Esophagus squamous epithelium (tissue), 5 donors: ENCODE measurements at places on chromosomes 3 and 15.

DNA sequence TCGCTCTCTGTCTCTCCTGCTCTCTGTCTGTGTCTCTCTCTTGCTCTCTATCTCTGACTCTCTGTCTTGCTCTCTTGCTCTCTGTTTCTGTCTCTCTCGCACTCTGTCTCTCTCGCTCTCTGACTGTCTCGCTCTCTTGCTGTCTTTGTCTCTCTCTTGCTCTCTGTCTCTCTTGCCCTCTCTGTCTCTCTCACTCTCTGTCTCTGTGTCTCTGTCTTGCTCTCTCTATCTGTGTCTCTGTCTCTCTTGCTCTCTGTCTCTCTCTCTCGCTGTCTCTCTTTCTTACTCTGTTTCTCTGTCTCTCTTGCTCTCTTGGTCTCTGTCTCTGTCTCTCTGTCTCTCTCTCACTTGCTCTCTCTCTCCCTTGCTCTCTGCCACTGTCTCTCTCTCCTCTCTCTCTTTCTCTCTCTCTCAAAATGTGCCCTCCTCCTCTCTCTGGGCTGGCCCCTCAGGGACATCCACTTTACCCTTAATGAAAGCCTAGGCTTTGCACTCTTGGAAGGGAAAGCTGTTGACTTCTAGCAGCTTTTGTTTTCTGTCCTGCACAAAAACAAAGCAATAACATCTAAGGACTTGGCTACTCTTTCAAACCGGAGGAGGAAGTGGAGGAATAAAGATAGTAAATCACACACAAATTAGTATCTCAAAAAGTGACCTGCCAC is 73.9 kb upstream of the NR2E3 start:
- DNase-seq = no peak
- no peaks in the 10 kb centered on the region for H3K27me3 ChIP-seq
- no peaks in the 10 kb centered on the region for H3K4me1 ChIP-seq

- H3K27ac ChIP-seq = no peak within 1 kb of the TSS
- H3K27me3 ChIP-seq = peaks cover 4% of the 10 kb centered on the region
- no peak for DNase-seq
- peak within 1 kb of the TSS; percentile 44 for H3K4me3 ChIP-seq
Observed at GRCh38 chr3:56468184-56469106, at the start of gene ERC2. Gene ERC2 (minus strand): TSS chr3:56468467.

GRCh38 chr3:44136421-44136820 is 105.3 kb upstream of the TOPAZ1 start:
- H3K27me3 ChIP-seq = peaks cover 18% of the 10 kb centered on the region
- H3K4me1 ChIP-seq = no peaks in the 10 kb centered on the region
- no peak overlapping the region for H3K27ac ChIP-seq

DNA sequence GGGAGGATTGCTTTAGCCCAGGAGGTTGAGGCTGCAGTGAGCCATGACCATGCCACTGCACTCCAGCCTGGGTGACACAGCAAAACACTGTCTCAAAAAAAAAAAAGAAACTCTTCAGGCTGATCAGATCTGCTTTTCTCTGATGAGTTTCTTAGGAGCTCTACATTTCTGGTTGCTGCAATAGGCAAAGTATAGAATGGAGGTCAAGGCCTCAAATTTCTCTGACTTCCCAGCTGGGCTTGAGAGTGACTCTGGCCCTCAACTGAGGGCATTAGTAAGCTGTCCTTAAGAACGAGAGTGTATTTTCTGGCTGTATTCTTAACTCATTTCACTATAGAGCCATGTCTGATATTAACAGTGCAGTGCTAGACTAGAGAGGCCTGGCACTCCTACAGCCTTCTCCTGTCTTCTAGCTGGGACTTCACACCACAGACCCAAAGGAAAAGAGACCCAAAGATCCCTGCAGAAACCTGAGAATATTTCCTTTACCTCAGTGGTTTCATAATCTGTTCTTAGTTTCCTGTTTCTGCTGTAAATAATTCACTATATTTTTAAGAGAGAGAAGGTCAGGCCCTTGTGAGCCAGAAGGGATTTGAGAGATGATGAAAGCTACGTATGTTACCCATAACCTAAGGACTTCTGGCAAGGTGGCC is 2.0 kb upstream of the NR1I2 start:
- H3K4me1 ChIP-seq = no peaks in the 10 kb centered on the region
- no peaks in the 10 kb centered on the region for H3K36me3 ChIP-seq
- H3K27ac ChIP-seq = no peak overlapping the region
- DNase-seq = no peak
- H3K27me3 ChIP-seq = no peaks in the 10 kb centered on the region
- no peak overlapping the region for H3K4me3 ChIP-seq

DNA sequence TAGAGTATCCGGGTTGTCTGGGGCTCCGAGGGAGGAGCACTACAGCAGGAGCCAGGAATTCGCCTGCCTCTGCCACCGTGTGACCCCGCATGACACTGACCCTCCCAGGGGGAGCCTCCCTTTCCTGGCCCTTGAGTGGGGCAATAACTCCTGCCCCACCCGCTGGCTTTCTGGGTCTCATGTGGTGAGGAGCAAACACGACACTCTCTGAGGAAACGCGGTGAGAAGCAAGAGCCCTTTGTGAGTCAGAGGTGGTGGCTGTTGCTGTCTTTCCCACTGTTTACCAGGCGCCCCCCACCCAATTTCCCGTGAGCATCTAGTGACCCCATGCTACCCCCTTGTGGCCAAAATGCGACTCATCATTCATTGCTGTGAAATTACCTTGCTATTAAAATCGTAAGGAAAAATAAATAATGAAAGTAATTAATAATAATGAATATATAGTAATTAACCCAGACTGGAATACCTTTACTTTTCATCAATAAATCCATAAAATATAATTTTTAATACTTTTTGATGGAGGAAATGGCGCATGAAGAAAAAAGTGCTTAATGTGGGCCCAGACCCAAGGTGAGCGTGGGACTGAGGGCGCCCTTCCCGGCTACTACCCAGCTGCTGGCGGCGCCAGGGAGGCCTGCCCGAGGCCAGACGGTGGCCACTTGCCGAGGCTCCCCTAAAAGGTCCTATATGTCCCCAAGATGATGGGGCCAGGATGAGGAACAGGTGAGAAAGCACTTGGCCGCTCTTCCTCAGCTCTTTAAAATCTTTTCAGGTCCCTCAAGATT is 29.3 kb downstream of the CCNL1 start:
- peaks cover 49% of the 10 kb centered on the region for H3K4me1 ChIP-seq
- no peaks in the 10 kb centered on the region for H3K27me3 ChIP-seq
- H3K36me3 ChIP-seq = no peaks in the 10 kb centered on the region

GRCh38 chr3:149414557-149415231 is 37.2 kb upstream of the TM4SF1 start:
- no peak for DNase-seq
- H3K27ac ChIP-seq = peak overlapping the region; percentile 39
- H3K36me3 ChIP-seq = no peaks in the 10 kb centered on the region
- H3K27me3 ChIP-seq = no peaks in the 10 kb centered on the region

GRCh38 chr3:17709236-17709810 is 33.1 kb downstream of the TBC1D5 start:
- H3K27me3 ChIP-seq = no peaks in the 10 kb centered on the region
- no peaks in the 10 kb centered on the region for H3K4me1 ChIP-seq
- H3K27ac ChIP-seq = no peak overlapping the region
- H3K36me3 ChIP-seq = peaks cover 14% of the 10 kb centered on the region

- H3K27ac ChIP-seq = peak overlapping the region; percentile 61
- H3K4me1 ChIP-seq = peaks cover 16% of the 10 kb centered on the region
- no peaks in the 10 kb centered on the region for H3K36me3 ChIP-seq
- H3K4me3 ChIP-seq = peak overlapping the region; percentile 90
- no peaks in the 10 kb centered on the region for H3K27me3 ChIP-seq
Observed at GRCh38 chr15:34582461-34583371, 735 bp downstream of the GOLGA8B start.

DNA sequence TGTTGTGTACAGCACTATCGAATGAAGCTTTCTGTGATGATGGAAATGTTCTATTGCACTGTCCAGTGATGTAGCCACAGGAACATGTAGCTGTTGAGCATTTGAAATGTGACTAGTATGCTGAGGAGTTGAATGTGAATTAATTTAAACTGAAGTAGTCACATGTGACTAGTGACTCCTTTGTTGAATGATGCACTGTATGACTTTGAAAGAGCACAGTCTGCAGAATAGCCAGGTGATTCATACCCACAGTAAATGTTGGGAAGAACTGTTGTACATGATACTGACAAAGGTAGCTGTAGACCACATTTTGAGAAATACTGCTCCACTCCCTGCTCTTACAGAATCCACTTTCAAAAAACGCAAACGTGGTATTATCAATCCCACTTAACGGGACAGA is 34.0 kb upstream of the ACTL6A start:
- no peaks in the 10 kb centered on the region for H3K27me3 ChIP-seq
- H3K4me1 ChIP-seq = peaks cover 22% of the 10 kb centered on the region
- no peak overlapping the region for H3K4me3 ChIP-seq
- H3K27ac ChIP-seq = no peak overlapping the region
- DNase-seq = no peak

DNA sequence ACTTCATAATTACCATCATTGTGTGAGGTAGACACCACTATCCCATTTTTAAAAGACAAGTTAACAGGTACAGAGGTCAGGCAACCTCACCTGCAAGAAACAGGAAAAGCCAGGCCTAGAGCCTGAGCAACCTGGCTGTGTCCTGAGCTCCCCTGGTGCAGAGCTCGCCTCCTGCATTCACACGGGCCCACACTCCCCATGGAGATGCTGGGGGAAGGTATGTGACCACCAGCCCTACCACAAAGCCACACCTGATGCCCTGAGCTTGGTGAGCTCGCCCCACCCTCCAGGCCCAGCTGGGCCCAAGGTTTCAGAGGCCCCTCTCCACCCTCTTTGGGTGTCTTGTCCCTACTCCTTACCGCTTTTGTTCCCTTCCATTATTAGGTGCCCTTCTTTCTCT is 1.2 kb upstream of the EFCAB12 start:
- peaks cover 14% of the 10 kb centered on the region for H3K36me3 ChIP-seq
- H3K4me1 ChIP-seq = peaks cover 15% of the 10 kb centered on the region
- DNase-seq = no peak
- no peaks in the 10 kb centered on the region for H3K27me3 ChIP-seq
- H3K4me3 ChIP-seq = no peak overlapping the region

DNA sequence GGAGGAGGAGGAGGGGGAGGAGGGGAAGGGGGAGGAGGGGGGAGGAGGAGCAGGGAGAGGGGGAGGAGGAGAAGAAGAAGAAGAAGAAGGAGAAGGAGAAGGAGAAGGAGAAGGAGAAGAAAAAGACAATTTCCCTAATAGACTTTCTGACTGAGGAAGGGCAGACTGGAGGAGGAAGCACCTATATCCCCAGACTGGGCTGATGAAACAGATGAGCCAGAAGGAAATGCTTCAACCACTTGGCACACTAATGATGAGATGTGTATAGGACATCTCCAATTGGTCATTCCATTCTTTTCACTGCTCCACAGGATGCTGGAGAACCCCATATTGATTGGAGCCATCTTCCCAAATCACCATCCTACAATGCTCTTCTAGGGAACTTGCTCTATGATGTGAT is 69.9 kb downstream of the LYZL4 start:
- H3K36me3 ChIP-seq = no peaks in the 10 kb centered on the region
- no peaks in the 10 kb centered on the region for H3K27me3 ChIP-seq
- H3K4me1 ChIP-seq = no peaks in the 10 kb centered on the region
- H3K4me3 ChIP-seq = no peak overlapping the region

- no peaks in the 10 kb centered on the region for H3K36me3 ChIP-seq
- no peak overlapping the region for H3K27ac ChIP-seq
- no peak overlapping the region for H3K4me3 ChIP-seq
- H3K4me1 ChIP-seq = no peaks in the 10 kb centered on the region
- DNase-seq = no peak
- no peaks in the 10 kb centered on the region for H3K27me3 ChIP-seq
Observed at GRCh38 chr3:130393594-130393993, 48.1 kb downstream of the COL6A5 start.

GRCh38 chr3:47583320-47584075 is 4.8 kb upstream of the CSPG5 start:
- DNase-seq = no peak
- H3K4me3 ChIP-seq = no peak overlapping the region
- H3K27me3 ChIP-seq = no peaks in the 10 kb centered on the region

GRCh38 chr3:150090877-150091276 is 120.2 kb upstream of the PFN2 start:
- no peak overlapping the region for H3K4me3 ChIP-seq
- no peak for DNase-seq
- H3K4me1 ChIP-seq = no peaks in the 10 kb centered on the region
- H3K27ac ChIP-seq = no peak overlapping the region
- no peaks in the 10 kb centered on the region for H3K36me3 ChIP-seq

GRCh38 chr3:12120374-12121140 is 38.2 kb downstream of the TIMP4 start:
- H3K27ac ChIP-seq = no peak overlapping the region
- no peak for DNase-seq
- H3K36me3 ChIP-seq = no peaks in the 10 kb centered on the region

DNA sequence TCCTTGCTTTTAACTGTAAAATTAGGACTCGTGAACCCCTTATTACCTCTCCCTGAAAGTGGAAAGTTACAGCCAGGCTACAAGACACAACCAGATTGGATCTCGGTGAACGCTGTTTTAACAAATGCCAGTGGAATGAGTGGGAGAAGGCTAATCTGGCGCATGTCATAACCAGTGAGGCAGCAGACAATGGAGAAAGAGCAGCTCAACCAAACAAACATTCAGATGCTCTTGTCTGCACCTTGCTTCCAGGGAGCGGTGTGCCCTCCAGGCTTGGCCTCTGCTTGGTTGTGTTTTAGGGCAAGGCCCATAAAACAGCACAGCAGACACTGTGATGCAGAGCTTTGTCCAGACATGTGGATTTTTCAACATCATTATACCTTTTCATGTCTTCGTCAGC is 45.9 kb upstream of the ATP1B3 start:
- no peaks in the 10 kb centered on the region for H3K27me3 ChIP-seq
- DNase-seq = no peak
- peaks cover 34% of the 10 kb centered on the region for H3K4me1 ChIP-seq

DNA sequence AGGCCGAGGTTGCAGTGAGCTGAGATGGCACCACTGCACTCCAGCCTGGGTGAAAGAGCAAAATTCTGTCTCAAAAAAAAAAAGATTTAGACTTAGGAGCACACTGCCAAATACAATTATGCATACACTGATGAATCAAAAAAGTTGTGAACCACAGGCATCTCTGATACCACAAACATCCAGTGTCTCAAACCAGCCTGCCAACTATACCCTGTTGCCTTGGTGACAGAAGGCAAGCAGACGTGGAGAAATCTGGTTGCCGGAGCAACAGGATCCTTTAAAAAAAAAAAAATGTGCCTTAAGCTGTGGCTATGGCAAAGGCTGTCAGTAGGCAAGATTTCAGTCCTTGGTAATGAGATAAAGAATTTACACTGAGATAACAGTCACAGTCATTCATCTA is 202.3 kb downstream of the NEK10 start:
- DNase-seq = no peak
- no peak overlapping the region for H3K4me3 ChIP-seq
- H3K36me3 ChIP-seq = no peaks in the 10 kb centered on the region
- no peaks in the 10 kb centered on the region for H3K27me3 ChIP-seq
- H3K4me1 ChIP-seq = no peaks in the 10 kb centered on the region
- H3K27ac ChIP-seq = no peak overlapping the region

DNA sequence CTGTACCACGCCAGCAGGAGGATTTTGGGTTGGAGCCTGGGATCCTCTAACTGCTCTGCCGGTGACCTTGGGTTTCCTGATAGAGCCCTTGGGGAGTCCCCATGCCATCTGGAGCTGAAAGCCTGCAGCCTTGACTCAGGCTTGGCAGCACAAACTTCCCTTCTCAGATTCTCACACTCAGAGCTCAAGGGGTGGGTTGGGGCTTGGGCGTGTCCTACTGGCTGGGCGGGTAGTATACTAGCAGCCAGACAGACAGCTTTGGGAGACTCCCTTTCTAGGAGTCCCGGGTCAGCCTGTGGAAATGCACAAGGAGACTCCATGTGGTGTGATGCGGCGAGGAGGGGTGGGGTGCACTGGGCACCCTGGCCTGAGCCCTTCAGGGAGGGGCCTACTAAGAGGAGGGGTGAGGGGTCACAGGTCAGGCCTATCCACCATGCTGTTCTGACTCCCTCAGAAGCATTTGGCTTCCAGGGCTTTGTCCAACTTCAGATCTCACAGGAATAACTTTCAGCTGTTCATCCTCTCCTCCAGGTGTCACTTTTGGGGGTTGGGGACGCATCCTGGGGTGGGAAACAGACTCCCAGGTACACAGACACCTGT is 21.6 kb upstream of the PLXNA1 start:
- H3K27ac ChIP-seq = peak overlapping the region; percentile 70
- H3K4me3 ChIP-seq = no peak overlapping the region
- H3K36me3 ChIP-seq = no peaks in the 10 kb centered on the region
